Activated CD8-positive, alpha-beta memory T cell treated with anti-CD3 and anti-CD28 coated beads, Interleukin-2, amount 10 ng/mL, durations not matched to agents 7 days and 5 days (primary cell): ENCODE measurements at places on chromosomes 2 and 18.

DNA sequence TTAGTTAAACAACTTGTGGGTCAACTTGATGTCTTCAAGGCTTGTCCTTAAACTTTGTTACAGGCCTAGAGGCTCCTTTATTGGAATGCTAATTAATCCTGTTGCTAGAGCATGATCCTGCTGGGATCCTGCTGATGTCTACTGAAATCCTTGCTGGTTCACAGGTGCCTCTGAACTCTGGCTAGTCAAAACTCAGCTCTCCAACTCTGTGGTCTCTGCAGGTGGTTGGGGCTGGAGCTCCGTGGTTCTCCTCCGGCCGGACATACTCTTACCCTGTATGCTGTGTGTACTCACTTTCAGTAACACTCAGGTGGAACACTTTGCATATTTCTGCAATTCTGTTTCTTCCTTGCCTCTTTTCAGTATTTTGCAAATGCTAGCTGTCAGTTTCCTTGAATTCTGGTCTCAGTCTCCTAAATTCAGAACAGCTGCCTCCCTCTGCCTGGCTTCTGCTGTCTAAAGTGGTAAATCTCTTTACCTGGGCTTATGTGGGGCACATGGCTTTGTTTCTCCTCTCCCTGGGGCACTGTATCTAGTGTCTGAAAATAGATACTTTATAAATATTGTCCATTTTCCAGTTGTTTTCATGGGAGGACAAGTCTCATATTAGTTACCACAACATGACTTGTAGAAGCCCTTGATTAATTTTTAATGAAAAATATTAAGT is 113.0 kb downstream of the ATP9B start:
- peaks cover 5% of the 10 kb centered on the region for H3K36me3 ChIP-seq
- no peak overlapping the region for H3K27ac ChIP-seq
- H3K4me1 ChIP-seq, result peaks cover 8% of the 10 kb centered on the region
- H3K27me3 ChIP-seq, result no peaks in the 10 kb centered on the region
- H3K4me3 ChIP-seq, result no peak overlapping the region
- DNase-seq, result no peak

- no peak overlapping the region for H3K4me3 ChIP-seq
- H3K4me1 ChIP-seq, result no peaks in the 10 kb centered on the region
- peak; percentile 42 for DNase-seq
- H3K27ac ChIP-seq, result no peak overlapping the region
- peaks cover 10% of the 10 kb centered on the region for H3K36me3 ChIP-seq
Measured at GRCh38 chr2:20781656-20782265, 41.1 kb downstream of the LDAH start.

DNA sequence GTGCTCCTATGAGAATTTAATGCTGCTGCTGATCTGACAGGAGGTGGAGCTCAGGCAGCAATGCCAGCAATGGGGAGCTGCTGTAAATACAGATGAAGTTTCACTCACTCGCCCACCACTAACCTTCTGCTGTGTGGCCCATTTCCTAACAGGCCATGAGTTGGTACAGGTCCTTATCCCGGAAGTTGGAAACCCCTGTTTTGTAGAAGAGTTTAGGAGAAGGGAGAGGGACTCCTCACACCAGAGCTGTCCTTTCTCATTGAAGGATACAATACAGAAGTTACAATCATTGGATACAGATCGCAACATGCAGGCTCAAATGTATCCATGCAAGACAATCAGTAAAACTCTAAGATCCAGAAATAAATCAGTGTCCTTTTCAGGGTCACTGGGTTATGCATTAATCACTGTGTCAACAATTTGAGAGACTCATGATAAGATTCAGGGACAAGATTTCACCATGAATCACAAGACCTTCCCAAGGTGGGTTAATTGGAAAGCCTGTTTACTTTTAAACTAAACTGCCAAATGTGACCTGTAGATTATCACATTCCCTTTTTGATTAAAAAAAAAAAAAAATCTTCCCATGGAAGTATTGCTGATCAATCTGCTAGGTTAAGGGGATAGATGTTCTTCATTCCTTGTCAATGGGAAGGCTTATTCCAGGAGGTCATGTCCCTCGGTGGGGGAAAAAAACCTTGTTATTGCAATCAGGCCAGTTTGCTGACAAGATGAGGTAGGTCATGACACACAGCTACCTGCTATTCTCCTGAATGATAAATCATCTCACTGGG is 97.2 kb downstream of the SP100 start:
- H3K27me3 ChIP-seq, result no peaks in the 10 kb centered on the region
- no peak overlapping the region for H3K4me3 ChIP-seq
- peaks cover 69% of the 10 kb centered on the region for H3K36me3 ChIP-seq

DNA sequence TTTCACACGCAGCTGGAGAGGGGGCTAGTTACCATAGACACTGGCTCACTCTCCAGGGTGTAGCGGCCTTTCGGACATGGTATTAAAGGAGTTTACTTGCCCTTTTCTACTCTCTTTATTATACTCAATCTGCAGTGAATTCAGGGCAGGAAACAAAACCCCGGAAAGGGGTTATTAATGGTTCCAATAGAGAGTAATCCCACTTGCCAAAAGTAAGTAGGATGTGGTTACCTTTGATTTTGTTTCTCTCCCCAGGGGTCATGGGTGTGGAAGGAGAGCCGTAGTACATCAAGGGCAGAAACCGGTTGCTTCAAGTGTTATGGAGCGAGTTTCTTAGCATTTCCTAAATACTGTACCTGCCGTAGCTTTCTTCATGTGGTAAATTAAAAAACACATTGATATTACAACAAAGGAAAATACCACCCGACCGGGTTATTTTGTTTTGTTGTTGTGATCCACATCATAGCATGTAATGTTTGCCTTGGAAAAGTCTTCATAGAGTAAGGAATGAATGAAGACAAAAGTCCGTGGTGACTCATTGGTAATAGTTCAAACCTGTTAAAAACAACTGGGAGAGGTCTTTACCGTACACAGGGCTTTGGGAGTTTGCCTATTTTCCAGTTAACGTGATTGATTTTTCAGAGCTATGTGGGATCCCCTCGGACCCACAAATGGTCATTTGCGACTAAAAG is 71.5 kb downstream of the SLC4A3 start:
- no peaks in the 10 kb centered on the region for H3K36me3 ChIP-seq
- H3K4me3 ChIP-seq, result no peak overlapping the region
- H3K27ac ChIP-seq, result no peak overlapping the region
- peaks cover 43% of the 10 kb centered on the region for H3K27me3 ChIP-seq
- DNase-seq, result no peak
- H3K4me1 ChIP-seq, result no peaks in the 10 kb centered on the region

DNA sequence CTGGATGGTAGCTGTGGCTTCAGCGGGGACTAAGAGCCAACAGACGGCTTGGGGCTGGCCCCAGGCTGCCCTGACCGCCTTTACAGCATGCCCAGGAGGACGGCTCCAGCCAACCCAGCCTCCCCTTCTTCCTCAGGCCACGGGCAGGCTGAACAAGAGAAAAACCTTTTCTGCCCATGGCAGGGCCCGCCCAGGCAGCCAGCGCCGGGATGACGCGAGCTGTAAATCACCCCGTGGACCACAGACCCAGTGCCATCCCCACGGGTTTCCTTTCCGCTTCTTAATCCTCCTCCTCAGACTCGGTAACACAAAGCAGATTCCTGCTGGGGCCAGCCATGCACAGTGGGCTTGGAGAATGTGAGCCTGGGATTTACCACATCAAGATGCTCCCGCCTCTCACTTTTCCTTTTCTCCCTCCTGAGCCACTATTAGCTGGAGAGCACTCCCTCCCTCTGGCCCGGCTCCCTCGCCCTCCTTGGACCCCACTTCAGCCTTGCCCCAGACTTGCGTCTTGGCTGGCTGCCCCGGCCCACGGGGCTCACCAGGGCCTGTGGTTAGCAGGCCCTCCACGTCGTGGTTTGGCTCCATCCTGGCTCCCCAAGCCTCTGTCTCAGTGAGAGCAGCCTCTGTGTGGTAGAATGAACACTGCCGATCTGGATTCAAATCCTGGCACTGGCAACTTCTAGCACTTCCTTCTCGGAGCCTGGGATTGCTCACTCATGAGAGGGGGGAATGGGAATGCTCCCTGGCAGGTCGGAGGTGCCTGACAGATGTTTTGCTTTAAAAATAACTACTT is 31.4 kb downstream of the ATOH8 start:
- no peak for DNase-seq
- H3K4me1 ChIP-seq, result peaks cover 8% of the 10 kb centered on the region
- peaks cover 14% of the 10 kb centered on the region for H3K27me3 ChIP-seq

GRCh38 chr2:197268786-197269584 is 41.6 kb downstream of the ANKRD44 start:
- DNase-seq, result peak; percentile 67
- H3K4me3 ChIP-seq, result no peak overlapping the region
- H3K27me3 ChIP-seq, result no peaks in the 10 kb centered on the region
- peak overlapping the region; percentile 72 for H3K27ac ChIP-seq
- H3K36me3 ChIP-seq, result peaks cover 21% of the 10 kb centered on the region

GRCh38 chr2:140596447-140596846 is 1534.4 kb downstream of the LRP1B start:
- no peak for DNase-seq
- no peak overlapping the region for H3K4me3 ChIP-seq
- H3K27me3 ChIP-seq, result no peaks in the 10 kb centered on the region
- no peak overlapping the region for H3K27ac ChIP-seq
- no peaks in the 10 kb centered on the region for H3K36me3 ChIP-seq
- H3K4me1 ChIP-seq, result no peaks in the 10 kb centered on the region

DNA sequence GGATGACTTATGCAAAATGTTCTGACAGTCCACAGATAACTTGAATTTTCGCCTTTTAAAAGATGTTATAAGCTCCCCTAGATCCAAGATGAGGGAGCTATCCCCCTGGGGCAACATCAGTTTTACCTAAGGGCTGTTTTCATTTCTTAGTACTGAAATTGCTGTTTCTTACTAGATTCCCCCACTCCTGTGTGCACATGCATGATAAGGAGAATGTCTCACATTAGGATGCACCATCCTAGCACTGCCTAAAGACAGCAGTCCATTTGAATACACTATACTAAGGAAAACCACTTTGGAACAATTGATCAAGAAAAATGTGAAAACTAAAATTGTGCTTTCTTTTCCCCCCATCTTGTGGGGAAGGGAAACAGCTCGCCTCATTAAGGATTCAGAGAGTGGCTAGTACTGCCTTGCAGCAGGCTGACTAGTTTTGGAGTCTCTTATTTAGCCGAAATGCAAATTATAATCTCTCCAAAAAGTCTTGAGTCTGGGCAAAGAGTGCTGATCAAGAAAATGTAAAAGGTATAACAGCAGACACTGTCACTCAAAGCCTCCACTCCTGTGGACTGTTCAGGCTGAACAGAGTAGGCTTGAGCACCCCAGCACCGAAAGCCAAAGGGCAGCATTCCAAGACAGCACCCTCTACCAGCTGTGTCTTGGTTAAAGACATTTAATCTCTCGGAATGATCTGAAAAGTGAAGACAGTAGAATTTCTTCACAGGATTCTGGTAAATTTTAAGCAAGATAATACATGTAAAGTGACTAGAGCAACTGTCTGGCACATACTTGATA is 65.0 kb downstream of the ZNF385B start:
- no peak overlapping the region for H3K27ac ChIP-seq
- no peak for DNase-seq
- no peaks in the 10 kb centered on the region for H3K4me1 ChIP-seq
- no peak overlapping the region for H3K4me3 ChIP-seq
- peaks cover 4% of the 10 kb centered on the region for H3K27me3 ChIP-seq

- peaks cover 12% of the 10 kb centered on the region for H3K27me3 ChIP-seq
- H3K36me3 ChIP-seq, result no peaks in the 10 kb centered on the region
- no peak overlapping the region for H3K4me3 ChIP-seq
- peaks cover 6% of the 10 kb centered on the region for H3K4me1 ChIP-seq
- no peak for DNase-seq
- no peak overlapping the region for H3K27ac ChIP-seq
Measured at GRCh38 chr18:23099621-23100020, 35.7 kb upstream of the CABLES1 start.

- H3K27me3 ChIP-seq, result peaks cover 10% of the 10 kb centered on the region
- H3K27ac ChIP-seq, result no peak overlapping the region
- no peaks in the 10 kb centered on the region for H3K4me1 ChIP-seq
- DNase-seq, result no peak
Measured at GRCh38 chr2:158996378-158996993, 28.0 kb downstream of the TANC1 start.

DNA sequence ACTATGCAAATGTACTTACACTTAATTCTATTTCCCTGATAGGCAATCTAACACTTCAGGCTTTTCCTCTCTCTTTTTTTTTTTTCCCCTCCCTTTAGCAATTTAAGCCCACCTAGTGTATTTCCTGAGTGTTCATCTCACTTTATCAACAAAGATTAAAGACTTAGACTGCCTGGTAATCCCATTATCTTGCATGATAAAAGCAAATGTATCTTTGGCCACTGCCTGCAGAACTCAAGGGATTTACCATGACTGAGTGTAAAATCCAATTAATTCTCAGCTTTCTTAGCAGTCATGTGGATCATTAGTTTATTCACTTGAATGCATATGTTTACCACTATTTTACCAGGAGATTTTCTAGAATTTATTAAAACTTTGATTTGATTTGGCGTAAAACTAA is 1102.2 kb upstream of the GYPC start:
- DNase-seq, result no peak
- H3K36me3 ChIP-seq, result no peaks in the 10 kb centered on the region

GRCh38 chr2:105239924-105240323 is 1.6 kb upstream of the GPR45 start:
- H3K4me3 ChIP-seq, result no peak overlapping the region
- H3K27me3 ChIP-seq, result peaks cover 26% of the 10 kb centered on the region
